ENCODE measurements at places on chromosomes 2 and 18. TPM values are rescaled to one million over a fixed set of nuclear protein-coding genes. Genes with fewer than 3 reads are reported as not detected.

The GPR75 gene
- 3.1 TPM for total RNA-seq

The CDK15 gene
- 0.06 TPM for total RNA-seq

The UGT1A7 gene
- 0.94 TPM for total RNA-seq

The FEV gene
- total RNA-seq = 2.6 TPM

The HSPD1 gene
- 221 TPM for total RNA-seq

The CCDC141 gene
- total RNA-seq = 42.1 TPM

The TLX2 gene
- 1.7 TPM for total RNA-seq

The SIX3 gene
- not detected for total RNA-seq

The COLEC11 gene
- 78.6 TPM for total RNA-seq

The ACKR3 gene
- 1.9 TPM for total RNA-seq

The SPATA3 gene
- total RNA-seq = not detected

Data from adrenal gland (tissue), 19 donors.